ENCODE measurements at places on chromosomes 12 and 14.

DNA sequence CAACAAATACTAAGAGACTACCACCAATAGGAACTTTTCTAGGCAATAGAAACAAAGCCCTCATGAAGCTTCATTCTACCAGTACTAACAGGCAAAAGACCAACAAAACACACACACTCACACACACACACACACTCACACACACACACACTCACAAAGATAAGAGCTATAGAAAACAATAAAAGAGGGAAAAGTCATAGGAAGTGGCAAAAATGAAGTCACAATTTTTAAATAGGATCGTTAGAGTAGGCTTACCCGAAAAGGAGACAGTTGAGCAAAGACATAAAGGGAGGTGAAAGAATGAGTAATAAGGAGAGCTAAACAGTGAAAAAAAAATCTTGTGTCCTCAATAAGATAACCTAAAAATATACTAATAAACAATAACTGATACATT, 66.5 kb downstream of the C2CD5 start:
- no peak for DNase-seq

DNA sequence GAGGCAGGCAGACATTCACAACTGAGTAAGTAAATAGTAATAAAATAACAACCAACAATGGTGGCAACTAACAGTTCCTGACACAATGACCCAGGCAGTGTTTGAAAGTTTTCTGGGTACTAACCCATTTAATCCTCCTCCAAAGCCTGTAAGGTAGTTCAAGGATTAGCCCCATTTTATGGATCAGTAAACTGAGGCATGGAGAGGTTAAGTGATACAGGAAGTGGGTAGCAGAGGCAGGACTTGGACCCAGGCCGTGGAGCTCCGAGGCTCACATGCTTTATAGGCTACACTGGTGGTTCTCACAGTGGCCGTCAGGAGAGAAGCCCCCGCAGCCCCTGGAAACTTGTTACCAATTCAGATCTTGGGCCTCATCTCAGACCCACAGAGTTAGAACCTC, 17.5 kb downstream of the CRACR2A start:
- DNase-seq, result no peak

GRCh38 chr12:107765316-107765715, 4.4 kb upstream of the PRDM4 start:
- DNase-seq, result no peak

DNA sequence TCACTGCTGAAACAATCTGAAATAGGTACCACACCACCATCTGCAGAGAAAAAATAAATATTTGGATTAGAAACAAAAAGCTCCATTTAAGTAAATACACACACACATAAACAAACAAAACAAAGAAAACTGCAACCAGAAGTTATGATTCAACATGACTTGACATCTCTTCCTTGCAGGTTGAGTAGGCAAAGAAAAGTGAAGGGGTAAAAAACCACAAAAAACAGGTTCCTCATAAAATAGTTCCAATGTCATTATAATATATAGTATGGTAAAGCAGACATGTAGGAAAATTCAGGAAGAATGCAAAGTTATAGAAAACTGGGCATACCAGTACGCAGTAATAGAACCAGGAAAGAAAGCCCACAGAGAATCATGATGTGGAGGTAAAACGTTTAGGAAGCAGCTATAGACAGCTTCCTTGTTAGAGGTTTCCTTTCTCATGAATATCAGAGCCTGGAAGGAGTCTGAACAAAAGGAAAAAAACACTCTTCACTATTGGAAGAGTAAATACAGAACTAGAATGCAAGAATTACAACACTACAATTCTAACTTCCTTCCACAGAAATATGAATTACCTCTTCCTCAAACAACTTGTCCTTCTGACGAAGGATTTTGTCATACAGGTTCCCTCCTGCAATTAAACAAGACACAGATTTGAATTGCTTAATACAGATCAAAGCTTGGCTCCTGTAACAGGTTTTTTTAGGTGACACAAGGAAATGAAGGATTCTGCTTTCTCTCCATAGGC, 6.1 kb downstream of the NEK9 start:
- DNase-seq, result no peak

GRCh38 chr12:4899364-4899763, 10.3 kb upstream of the KCNA1 start:
- no peak for DNase-seq

DNA sequence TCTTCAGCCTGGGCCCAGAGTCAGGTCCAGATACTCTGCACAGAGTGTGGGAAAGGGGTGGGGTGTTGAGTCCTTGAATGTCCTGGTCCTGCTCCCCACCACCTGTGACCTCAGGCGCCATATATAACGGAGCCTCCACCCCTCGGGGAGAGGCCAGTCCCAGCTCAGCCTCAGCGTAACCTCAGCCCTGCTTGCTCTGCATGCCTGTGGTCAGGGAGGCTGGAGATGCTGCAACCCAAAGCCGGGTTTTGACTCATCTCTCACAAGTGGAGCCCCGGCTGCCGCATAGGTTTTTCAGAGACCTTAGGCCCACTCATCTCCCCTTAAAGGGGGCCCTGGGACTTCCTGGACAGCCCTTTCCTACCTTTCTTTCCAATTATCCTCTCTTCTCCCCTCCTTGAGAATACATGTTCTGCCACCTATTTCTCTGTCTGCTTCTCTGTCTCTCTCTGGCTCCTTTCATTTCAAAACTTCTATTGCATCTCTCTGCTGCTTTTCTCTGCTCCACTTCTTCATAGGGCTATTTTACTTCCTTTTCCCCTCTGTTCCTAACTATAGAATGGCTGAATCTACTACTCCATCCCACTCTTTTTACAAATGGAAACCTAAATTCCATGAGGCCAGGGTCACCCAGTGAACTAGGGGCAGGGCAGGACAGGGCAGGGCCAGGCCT, 1.2 kb downstream of the ITGB7 start:
- DNase-seq, result no peak

GRCh38 chr12:104522985-104523722, 66.4 kb downstream of the CHST11 start:
- DNase-seq, result no peak

GRCh38 chr12:129184127-129184928, 331.1 kb downstream of the GLT1D1 start:
- DNase-seq, result no peak

- no peak for DNase-seq
Measured at GRCh38 chr14:84112589-84112988, 1417.4 kb upstream of the FLRT2 start.

Measured in stimulated activated CD8-positive, alpha-beta memory T cell treated with anti-CD3 and anti-CD28 coated beads, Interleukin-15, amount 100 ng/mL, for 24 hours (primary cell).